ENCODE measurements at places on chromosomes 4 and X.

GRCh38 chr4:87805971-87806370 is 6.6 kb downstream of the IBSP start:
- no peak for DNase-seq

- DNase-seq, result no peak
These were observed 50.5 kb upstream of the FAM47C start for GRCh38 chrX:36957425-36958328.

DNA sequence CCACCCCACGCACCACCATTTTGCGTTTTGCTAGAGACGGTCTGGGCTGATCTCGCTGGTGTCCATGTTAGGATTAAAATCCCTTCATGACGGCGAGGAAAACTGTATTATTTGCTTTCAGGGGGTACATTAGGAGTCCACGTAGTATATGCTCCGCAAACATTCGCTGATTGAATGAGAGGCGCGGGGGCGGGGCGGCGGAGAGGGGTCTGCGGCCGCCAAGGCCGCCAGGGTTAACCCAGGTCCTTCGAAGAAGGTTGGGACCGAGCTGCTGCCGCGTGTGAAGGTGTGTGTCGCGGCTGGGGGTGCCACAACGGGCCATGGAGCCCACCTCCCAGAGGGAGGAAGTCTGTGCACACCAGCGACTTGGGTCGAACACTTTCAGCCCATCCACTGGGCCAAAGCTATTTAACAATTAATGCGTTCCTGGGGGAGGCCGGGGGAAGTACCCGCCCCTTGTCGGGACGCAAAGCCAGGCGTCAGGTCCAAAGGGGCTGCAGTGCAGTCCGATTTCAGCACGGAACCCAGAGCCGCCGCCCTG is 6.4 kb upstream of the PITX2 start:
- DNase-seq, result no peak

GRCh38 chr4:10035130-10035529 is 13.8 kb upstream of the SLC2A9 start:
- no peak for DNase-seq

DNA sequence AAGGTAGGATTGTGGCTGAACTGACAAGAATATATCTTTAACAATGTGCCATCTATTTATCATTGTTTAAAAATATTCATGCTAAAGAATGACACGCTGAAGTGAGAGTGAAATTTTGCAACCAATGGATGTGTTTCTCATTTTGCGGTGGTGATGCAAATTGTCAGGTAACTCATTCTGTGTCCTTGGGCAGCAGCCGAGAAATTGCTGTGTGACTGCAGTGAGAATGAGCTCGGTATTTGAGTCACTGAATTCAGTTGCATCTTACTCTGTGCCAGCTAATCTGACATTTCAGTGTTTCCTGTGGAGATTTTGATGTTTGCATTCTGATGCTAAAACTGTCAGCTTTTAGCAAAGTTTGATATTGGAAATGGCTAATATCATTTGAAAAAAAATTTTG is 28.1 kb downstream of the MCUB start:
- DNase-seq, result no peak

DNA sequence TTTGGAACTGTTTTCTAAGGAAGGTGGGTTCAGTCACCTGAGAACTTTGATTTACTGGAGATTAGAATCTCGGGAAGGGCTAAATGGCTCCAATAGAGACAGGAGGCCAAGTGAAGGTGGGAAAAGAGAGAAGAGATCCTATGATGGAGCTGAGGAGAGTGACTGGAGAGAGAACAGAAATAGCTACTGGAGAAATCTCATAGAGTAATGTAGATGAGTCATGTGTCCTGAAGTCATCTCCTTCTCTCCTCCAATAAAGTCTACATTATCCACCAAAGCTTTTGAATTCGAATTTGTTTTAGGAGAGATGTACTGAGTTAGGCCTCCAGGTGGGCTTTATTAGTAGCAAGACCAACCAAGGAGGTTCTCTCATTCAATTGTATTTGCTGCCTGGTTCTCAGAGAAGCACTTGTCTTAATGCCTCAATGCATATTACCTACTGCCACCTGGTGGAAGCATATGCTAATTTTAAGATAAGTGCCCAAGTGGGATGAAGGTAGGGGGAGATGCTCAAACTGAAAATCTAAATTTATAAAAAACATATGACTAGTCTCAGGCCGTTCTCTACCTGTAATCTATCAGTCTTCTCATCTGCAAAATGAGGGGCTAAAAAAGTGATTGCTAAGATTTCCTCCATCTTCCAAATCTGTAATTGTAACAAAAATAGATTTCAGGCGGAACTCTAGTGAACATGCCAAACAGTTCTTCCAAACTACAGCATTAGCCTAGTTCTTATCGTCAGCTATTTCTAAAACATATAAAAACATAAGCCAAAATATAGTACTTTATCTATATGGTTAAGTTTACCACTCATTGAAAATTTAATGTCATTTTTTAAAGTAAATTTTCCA is 24.4 kb downstream of the TXK start:
- peak; percentile 24 for DNase-seq

- peak; percentile 4 for DNase-seq
These were observed 56.0 kb downstream of the SPRY1 start for GRCh38 chr4:123452616-123453015.

- DNase-seq, result no peak
These were observed 269.9 kb downstream of the KCNIP4 start for GRCh38 chr4:21678711-21679110.

GRCh38 chr4:140626661-140627376 is 58.1 kb upstream of the UCP1 start:
- no peak for DNase-seq

GRCh38 chr4:55008166-55009056 is 117.0 kb downstream of the KDR start:
- DNase-seq, result no peak

DNA sequence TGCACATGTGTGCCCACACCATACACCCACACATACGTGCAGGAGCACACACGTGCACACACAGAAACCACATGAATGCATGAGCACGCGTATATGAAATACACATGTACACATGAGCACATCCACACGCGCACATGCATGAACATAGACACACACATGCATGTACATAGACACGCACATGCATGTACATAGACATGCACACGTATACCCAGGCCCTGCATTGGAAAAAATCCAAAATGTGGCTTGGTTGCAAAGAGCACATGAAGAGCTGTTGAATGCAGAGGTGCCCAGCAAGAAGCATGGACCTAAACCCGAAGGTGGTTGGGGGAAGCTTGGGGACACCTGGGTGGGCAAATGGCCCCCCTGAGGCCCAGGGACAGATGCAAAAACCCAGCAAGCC is 18.5 kb downstream of the CD99 start:
- no peak for DNase-seq

GRCh38 chr4:32562010-32562409 is 1841.8 kb downstream of the PCDH7 start:
- DNase-seq, result no peak

- DNase-seq, result peak; percentile 49
These were observed 172 bp upstream of the HSPA4L start for GRCh38 chr4:127782025-127782274.

GRCh38 chrX:118627084-118627758 is 100.2 kb upstream of the IL13RA1 start:
- DNase-seq, result no peak

DNA sequence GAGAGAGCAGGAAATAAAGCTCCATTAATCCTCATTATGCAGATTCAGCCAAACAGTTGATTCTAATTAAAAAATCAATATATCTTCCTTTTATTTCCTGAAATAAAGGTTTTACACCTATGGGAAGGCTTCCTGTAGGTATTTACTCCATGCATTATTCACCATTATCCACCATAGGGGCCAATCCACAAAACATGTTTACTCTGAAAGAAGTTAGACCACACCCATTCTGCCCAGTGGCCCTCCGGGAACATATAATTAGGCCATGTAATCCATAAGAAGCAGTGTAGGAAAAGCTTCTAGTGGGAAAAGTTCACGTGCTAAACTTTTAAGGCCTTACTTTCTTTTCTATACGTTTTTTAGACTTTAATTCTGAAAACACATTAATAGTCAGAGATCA is 57.7 kb downstream of the SAT1 start:
- DNase-seq, result no peak

All from NCI-H1105 (cell line).